ENCODE measurements at places on chromosomes 7 and 10. TPM values are rescaled to one million over a fixed set of nuclear protein-coding genes. Genes with fewer than 3 reads are reported as not detected.
A peak's percentile ranks its signal among the peaks of the same experiment; 100 is the strongest.

DNA sequence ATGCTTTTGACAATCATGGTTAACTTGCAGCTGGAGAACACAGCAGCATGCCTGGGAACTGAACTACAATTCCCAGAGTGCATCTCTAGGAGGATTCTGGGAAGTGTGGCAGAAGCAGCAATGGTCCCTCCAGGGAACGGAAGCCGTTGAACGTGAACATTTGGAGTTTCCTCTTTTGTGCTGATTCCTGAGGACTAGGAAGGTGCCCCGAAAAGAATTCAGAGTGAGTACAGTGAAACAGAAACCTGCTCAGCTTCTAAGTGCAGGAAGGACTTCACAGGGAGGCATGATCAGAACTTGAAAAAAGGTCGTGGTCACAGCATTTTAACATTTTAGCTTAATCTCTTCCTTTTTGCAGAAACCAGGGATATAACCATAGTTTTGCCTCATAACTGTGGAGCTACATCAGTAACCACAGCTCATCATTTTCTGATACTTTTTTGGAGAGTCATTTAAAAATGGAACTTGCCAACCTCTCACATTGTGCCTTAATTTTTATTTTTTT lies at the start of gene NUDT13:
Gene NUDT13, plus strand, starts transcription at position 111 of the 505 bp plus-strand sequence. CDS start 3,911 bp downstream, outside the sequence.
- peaks cover 6% of the 10 kb centered on the region for H3K4me1 ChIP-seq
- no peak within 1 kb of the TSS for H3K27ac ChIP-seq
- peak; percentile 43 for DNase-seq
- H3K36me3 ChIP-seq = peaks cover 2% of the 10 kb centered on the region

- DNase-seq = no peak
- H3K27ac ChIP-seq = no peak overlapping the region
- H3K36me3 ChIP-seq = no peaks in the 10 kb centered on the region
- H3K4me1 ChIP-seq = no peaks in the 10 kb centered on the region
- H3K27me3 ChIP-seq = no peaks in the 10 kb centered on the region
Measured at GRCh38 chr10:4699950-4700730, 125.9 kb upstream of the AKR1E2 start.

DNA sequence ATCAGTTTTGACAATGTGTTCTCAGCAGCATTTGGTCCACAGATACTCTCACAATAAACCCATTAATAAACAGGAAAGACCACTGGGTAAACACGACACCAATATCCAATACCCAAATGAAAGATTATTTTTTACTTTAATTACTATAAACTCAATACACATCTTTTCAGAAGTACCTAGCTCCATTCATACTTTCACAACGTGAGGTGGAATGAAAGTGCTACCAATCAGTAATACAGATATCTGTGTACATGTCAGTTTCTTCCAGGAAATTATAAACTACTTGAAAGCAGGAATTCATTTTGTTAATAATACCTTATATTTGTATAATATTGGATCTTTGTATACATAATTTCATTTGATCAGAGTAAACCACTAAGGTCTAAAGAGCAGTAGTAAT lies 11.9 kb downstream of the CDK6 start:
- no peak for DNase-seq
- H3K4me1 ChIP-seq = peaks cover 5% of the 10 kb centered on the region
- H3K36me3 ChIP-seq = no peaks in the 10 kb centered on the region
- H3K27me3 ChIP-seq = no peaks in the 10 kb centered on the region
- no peak overlapping the region for H3K4me3 ChIP-seq

Gene CALHM1
- total RNA-seq = not detected

Gene VOPP1
- total RNA-seq = 53.1 TPM

Gene ACBD7
- 0.47 TPM for total RNA-seq

GRCh38 chr10:93600446-93601145 lies 439 bp downstream of the RBP4 start:
- H3K36me3 ChIP-seq = no peaks in the 10 kb centered on the region

- DNase-seq = no peak
- H3K27me3 ChIP-seq = peaks cover 9% of the 10 kb centered on the region
- no peaks in the 10 kb centered on the region for H3K4me1 ChIP-seq
- no peak overlapping the region for H3K27ac ChIP-seq
- H3K4me3 ChIP-seq = no peak overlapping the region
Measured at GRCh38 chr10:99565166-99565565, 32.4 kb downstream of the NKX2-3 start.

DNA sequence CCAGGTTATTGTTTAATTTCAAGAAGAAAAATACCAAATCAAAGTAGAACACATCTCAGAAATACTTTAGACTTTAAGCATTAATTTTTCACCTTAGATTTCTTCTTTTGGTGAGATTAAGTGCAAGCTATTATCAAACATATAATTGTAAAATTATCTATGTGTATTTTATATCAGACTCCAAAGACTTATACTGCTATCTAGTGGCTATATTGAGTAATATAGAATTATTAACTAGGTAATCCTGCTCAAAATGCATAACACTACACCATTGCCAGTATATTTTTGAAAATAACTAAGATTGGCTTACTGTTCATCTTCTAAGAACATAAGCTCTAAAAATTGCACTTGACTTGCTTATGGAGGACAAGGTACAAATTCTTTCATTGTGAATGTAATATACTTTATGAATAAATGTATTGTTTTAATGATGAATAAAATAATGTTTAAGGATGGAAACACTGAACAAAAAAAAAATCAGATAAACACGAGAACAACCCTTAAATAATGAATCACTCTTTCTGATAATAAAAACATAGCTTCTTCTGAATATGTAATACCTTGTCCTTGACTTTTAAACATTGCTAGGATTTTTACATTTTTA lies 86.7 kb upstream of the GNAI1 start:
- H3K4me1 ChIP-seq = no peaks in the 10 kb centered on the region
- H3K4me3 ChIP-seq = no peak overlapping the region
- no peaks in the 10 kb centered on the region for H3K27me3 ChIP-seq
- no peak overlapping the region for H3K27ac ChIP-seq

- H3K27me3 ChIP-seq = no peaks in the 10 kb centered on the region
- H3K4me1 ChIP-seq = no peaks in the 10 kb centered on the region
- DNase-seq = no peak
- no peak overlapping the region for H3K27ac ChIP-seq
- H3K36me3 ChIP-seq = no peaks in the 10 kb centered on the region
- H3K4me3 ChIP-seq = no peak overlapping the region
Measured at GRCh38 chr10:5356302-5356763, 8.4 kb upstream of the UCN3 start.

- H3K4me3 ChIP-seq = no peak overlapping the region
- no peak overlapping the region for H3K27ac ChIP-seq
- peaks cover 21% of the 10 kb centered on the region for H3K27me3 ChIP-seq
- peaks cover 24% of the 10 kb centered on the region for H3K4me1 ChIP-seq
- H3K36me3 ChIP-seq = no peaks in the 10 kb centered on the region
Measured at GRCh38 chr10:132189016-132189415, 2.3 kb downstream of the DPYSL4 start.

Gene GTF2IRD1
- total RNA-seq = 1.2 TPM

DNA sequence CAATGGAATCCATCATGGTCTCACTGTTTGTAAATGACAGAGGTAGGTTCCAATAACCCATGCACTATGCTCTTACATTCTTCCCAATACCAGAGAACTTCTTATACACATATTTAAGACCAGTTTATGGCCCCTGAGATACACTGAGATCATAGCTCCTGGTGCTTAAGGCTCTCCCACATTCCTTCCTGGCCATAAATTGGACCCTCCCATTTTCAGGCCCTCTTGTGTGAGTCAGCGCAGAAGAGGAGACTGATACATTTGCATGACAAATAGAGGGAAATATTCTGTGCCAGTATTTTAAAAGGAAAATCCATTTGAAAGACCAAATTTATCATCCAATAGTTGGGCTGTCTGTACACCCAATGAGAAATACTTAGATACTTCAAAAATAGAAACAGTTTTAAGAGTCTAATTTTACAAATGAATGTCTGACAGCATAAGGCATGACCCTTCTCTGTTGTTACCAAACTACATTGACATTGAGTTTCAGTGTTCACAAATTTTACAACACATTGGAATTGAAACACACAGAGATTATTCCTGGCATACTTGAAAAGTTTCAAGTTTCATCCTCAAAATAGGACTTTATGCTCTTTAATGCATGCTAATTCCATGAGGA lies 35.3 kb downstream of the SLC16A9 start:
- no peaks in the 10 kb centered on the region for H3K36me3 ChIP-seq
- H3K27me3 ChIP-seq = no peaks in the 10 kb centered on the region
- H3K4me3 ChIP-seq = no peak overlapping the region
- no peak overlapping the region for H3K27ac ChIP-seq
- no peak for DNase-seq
